ENCODE measurements at places on chromosomes 7 and 10. TPM values are rescaled to one million over a fixed set of nuclear protein-coding genes. Genes with fewer than 3 reads are reported as not detected.

DNA sequence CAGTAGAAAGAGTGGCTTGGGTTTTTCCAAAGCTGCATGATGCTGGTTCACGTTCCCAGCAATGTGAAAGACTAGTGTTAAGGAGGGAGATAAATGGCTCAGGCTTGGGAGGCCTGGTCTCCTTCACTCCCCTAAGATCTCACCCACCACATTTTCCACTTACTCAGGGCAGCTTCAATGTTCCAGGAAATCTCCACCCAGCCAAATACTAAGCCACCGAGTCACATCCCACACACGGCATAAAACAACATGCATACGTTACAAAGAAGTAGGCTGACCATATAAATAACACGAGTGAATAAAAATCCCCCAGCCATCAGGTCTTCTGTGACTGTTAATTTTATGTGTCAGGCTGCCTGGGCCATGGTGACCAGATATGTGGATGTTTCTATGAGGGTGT lies 303.5 kb downstream of the SFMBT2 start:
- no peak for DNase-seq

DNA sequence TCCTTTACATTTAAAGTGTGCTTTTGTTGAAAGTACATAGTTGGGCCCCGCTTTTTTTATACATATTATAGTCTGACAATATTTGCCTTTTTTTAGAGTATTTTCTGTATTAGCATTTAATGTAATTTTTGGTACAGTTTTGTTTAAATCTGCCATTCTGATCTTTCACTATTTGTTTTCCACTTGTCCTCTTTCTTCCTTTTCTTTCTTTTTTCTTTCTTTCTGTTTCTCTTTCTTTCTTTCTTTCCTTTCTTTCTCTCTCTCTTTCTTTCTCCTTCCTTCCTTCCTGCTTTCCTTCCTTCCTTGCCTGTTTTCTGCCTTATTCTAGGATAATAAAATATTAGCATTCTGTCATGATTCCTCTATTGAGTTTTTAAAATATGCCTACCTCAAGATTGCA lies 9.5 kb downstream of the LIPK start:
- DNase-seq = no peak

GRM8 gene
- not detected for total RNA-seq

CALML3 gene
- total RNA-seq = 196 TPM

GRCh38 chr7:50688226-50688590 lies 94.5 kb downstream of the GRB10 start:
- no peak for DNase-seq

DNA sequence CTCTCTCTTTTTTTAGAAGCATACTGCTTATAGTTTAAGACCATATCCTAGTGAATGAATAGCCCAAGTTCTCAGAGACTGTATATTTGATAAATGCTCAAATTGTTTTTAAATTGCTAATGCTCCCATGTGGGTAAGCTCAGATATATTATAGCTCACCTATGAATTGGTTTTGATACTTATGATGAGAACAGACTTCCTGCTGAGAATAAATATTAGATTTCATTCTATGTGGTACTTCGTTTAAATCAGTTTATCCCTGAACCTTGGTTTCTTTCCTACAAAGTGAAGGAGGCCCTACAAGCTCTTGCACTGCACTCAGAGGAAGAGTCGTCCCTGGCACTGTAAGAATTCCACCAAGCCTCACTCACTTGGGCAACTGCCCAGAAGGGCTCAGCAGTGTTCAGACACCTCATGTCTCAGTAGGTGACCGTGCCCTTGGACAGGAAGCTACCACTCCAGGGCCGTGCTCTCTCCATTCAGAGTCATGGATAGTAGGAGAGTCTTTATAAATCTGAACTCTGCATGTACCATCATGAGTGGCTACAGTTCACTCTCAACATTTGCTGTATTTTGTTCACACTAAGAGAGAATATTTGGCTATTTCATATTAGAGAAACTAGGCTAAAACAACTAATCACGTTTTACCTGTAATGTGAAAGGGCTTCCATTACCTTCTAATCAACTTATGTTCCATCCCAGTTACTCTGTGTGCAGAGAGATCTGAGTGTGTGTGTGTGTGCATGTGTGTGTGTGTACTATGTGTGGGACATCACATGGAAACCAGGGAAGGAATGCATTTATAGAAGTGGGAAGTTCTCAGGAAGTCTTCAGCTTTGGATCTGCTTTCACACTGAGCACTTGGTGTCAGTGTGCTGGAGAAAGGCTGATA lies 93.8 kb downstream of the PTPRE start:
- no peak for DNase-seq

DNA sequence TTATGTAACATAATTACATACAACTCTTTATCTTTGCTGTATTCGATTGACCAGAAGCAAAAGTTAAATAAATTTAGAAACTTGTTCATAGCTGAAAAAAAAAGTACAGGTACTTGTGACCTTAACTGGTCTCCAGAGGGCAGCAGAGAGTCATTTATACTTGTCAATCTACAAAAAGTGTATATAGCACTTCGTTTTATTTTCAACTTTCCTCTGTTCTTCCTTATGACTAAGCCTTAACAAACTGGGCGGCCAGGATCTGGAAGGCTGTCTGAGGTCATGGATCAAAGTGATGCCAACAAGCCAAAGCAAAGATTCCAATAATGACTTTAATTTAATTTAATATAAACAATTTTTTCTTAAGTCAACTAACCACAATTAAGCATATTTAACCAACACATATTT lies 29.8 kb downstream of the C10orf67 start:
- DNase-seq = no peak

GRCh38 chr7:117005449-117005848 lies 52.1 kb downstream of the ST7 start:
- no peak for DNase-seq

AZGP1 gene
- total RNA-seq = 0.66 TPM

NUTM2A gene
- total RNA-seq = 0.61 TPM

GRCh38 chr7:15418264-15418663 lies 143.6 kb downstream of the AGMO start:
- DNase-seq = no peak

DNA sequence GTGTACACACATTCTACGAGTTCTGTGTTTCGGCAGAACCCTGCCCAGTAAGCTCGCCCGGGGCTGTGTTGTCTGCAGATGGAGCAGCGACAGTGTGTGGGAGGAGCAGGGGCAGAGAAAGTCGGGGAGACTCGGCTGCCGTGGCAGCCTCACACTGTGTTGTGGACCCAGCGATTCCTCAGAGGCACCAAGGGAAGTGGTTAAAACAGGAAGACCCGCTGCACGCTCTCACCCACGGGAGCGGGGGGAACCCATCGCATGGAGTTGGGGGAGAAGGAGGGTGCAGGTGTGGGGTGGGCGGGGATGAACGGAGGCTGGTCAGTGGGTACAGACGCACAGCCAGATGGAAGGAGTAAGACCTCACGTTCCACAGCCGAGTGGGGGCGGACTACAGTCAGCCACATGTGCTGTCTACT lies 250.2 kb downstream of the ELFN1 start:
- DNase-seq = no peak

- DNase-seq = no peak
Measured at GRCh38 chr7:93720106-93720505, 145.6 kb upstream of the CALCR start.

DNA sequence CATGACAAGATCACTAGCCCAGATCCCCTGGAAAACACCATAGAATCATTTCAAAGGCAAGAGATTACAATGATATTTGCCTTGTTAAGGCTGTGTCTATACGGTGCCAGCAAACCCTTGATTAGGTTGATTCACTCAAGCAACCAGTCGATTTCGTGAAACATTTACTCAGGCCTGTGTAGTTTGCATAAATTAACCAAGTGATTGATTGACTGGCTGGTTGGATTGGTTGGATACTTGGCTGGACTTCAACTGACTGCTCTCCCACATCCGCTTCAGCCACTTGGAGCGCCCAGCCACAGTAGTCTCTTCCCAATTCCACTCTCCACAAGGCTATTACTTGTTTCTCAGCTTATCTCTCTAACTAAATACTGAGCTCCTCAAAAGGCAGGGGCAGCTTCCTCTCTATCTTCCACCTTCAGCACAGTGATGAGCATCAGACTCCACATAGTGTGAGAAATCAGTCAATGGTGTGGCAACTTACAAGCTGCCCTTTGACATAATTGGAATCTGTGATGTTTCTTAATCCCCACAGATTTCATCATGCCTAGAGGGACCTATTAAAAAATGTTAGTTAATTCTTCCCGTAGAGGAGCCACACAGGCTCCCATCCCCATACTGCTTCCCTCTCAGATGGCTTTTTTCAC lies 217.4 kb downstream of the GRM8 start:
- no peak for DNase-seq

DNA sequence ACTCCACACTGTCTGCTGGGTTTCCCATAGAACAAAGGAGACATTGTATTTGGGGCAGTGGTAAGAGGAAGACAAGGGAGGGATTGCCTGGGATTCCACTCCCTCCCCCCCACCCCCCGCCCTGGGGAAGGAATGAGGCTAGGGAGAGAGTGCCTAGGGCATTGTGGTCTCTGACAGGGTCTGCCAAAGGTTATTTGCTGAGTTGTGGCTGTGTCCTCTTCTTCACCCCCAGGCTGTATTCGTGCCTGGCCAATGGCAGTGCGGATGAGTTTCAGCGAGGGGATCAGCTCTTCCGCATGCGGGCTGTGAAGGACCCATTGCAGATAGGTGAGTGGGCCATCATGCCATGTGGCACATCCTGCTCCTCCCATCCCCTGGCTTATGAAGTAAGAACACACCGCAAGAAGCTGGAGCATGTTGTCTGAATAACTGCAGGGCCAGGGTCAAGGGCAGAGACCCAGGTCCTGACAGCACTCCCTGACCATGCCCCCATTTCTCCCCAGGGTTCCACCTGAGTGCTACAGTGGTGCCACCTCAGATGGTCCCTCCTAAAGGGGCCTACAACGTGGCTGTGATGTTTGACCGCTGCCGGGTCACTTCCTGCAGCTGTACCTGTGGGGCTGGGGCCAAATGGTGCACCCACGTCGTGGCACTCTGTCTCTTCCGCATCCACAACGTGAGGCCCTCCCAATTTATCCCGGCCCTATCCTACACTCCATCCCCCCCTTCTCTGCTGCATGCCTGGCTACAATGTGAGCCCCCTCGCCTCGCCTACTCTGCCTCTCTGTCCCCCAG lies 3.7 kb downstream of the ZSWIM8 start:
- no peak for DNase-seq

GRCh38 chr7:71668572-71668971 lies 536.6 kb downstream of the GALNT17 start:
- DNase-seq = no peak

DNA sequence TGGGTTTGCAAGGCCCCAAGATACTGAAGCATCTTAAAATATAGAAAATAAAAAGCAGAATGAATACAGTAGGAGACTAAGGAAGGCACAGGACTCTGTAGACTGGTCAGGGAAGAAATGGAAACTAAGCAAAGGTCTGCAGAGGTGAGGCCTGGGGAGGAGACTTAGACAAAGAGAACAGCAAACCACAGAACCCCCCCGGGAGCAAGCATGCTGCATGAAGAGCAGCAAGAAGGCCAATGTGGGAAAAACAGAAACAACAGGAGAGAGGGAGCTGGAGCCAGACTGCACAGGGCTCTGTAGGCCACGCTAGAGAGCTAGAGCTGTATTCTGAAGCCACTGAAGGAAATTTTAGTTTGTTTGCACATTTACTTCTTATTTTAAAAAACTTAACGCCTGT lies 45.7 kb upstream of the ARID5B start:
- DNase-seq = no peak

DNA sequence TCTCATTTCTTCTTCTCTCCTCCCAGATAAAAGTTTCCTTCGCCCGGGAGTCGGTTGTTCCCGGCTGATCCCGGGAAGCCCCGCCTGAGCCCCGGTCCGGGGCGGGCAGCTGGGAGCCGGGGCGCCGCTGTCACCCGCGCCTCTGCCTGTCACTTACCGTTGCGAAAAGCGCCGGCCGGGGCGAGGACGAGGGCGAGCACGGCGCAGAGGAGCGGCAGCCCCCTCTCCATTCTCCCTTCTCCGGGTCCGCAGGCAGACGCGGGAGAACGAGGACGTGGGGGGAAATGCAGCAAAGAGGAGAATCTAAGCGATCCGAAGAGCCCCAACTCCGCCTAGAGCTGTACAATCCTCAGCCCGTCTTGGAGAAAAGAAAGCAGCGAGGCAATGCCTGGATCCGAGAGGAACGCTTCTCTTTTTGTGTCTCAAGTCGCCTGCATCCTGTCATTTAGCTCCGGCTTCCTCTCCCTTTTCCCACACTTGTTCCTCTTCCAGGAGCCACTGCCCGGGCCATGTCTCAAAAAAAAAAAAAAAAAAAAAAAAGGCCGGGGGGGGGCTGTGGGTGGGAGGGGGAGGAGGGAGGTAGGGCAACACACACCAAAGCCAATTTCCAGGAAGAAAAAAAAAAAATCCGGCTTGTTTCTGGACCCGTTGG lies at the start of gene NRP1:
TSS of gene NRP1 (minus strand) at position 515 of the 652 bp plus-strand sequence. CDS start at position 230, 285 bp downstream.
- no peak for DNase-seq

DNA sequence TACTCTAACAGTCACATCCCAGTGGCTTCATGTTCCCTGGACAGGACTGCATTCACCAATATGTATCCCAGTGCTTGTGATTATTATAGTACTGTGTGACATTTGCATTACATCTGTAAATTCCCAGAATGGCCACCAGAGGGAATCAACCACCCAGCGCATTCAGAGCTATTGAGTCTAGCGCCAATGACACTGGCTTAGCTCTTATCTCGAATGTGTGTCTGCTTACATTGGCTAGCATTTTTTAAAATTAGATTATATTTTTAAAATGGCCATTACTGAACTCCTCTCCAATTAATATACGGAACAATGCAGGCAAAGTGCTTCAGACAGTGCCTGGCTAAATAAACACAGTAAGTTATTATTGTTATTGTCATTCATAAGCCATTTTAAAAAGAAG lies 36.3 kb downstream of the TRIL start:
- no peak for DNase-seq

DNA sequence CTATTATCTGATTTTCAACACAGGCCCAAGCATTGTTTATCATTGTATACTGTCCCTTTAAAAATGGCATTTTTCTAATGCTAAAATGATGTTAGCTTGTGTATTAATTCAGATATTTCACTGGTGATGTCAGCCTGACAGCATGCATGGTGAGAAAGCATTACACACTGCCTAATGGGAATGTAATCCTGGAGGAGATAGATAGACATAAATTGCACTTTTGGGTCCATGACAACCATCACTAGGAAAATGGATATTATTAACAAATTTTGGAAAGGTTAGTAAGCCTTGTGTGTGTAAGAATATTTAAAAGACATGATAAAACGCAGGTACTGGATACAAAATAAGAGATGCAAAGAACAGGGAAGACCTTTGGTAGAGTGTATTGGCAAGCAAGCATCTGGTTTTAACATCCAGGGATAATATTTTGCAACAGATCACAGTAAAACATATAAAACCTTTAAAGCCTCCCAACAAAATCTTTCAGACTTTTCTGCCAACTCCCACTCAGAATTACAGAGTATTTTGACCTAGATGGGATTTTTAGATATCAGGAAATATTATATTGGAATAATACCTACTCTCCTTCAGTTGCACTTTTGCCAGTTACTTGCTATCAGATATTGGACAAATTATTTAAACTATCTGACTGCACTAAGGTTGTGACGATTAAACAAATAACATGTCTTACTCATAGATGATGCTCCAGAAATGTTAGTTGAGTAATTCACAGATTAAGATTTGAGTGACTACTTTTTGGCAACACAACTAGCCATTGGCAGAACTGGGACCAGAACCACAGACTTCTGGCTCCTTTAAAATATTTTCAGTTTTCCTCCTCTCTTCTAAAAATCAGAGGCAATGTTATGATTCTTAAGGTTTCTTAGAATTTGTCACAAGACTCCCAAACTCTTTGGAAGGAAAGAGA lies 291.6 kb upstream of the SEMA3C start:
- DNase-seq = no peak

Measured in esophagus squamous epithelium (tissue), 5 donors.